ENCODE measurements at places on chromosomes 13 and 19.

- no peak for DNase-seq
These were observed 10.4 kb downstream of the EPS8L1 start for GRCh38 chr19:55085923-55086715.

DNA sequence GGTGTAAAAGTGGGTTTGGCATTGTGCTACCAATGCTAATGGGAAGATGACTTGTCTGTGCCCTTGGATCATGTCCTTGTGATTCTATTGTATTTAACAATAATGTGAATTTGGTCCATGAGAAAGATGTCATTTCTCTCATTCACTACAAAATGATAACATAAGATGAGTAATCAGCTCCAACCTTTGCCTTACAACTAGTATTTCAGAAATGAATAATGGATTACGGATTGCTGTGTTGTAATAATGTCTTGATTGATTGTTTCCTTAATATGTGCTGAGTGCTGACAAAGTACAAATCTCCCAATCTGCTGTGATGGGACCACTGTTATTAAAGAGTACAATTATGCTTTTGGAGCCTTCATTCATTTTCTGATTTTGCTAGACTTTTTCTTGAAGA is 375.0 kb downstream of the PCDH9 start:
- DNase-seq = no peak

- DNase-seq = no peak
These were observed 1.7 kb downstream of the SELENOW start for GRCh38 chr19:47780215-47780551.

DNA sequence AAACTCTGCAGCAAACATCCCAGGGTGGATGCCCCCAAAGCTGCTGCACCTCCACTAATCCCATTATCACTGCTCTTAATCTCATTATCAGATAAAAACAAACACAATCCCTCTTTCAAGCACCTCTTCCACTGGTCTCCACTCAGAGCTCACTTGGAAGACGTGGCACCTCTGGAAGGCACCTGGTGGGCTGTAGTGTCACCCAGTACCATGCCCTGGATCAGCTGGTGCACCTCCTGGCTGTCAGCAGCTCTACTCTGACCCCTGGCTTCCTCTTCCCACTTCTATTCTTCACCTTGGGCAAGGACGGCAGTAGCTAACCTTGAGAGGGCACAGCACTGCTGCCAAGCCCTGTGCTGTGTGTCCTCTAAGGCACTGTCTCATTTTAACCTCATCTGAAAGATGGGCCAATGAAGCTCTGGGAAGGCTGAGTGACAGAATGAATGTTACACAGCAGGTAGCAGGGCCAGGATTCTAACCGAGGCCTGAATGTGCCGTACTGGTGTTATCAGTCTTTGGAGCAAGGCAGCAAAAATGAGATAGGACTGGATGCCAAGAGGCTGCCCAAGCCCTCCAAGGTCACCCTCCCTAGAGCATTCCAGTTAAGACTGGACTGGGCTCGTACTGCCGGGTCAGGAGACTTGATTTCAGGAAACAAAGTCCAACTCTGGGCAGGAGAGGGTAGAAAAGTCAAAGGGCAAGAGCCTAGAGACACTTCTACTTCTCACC is 7.4 kb downstream of the BRD4 start:
- DNase-seq = no peak

DNA sequence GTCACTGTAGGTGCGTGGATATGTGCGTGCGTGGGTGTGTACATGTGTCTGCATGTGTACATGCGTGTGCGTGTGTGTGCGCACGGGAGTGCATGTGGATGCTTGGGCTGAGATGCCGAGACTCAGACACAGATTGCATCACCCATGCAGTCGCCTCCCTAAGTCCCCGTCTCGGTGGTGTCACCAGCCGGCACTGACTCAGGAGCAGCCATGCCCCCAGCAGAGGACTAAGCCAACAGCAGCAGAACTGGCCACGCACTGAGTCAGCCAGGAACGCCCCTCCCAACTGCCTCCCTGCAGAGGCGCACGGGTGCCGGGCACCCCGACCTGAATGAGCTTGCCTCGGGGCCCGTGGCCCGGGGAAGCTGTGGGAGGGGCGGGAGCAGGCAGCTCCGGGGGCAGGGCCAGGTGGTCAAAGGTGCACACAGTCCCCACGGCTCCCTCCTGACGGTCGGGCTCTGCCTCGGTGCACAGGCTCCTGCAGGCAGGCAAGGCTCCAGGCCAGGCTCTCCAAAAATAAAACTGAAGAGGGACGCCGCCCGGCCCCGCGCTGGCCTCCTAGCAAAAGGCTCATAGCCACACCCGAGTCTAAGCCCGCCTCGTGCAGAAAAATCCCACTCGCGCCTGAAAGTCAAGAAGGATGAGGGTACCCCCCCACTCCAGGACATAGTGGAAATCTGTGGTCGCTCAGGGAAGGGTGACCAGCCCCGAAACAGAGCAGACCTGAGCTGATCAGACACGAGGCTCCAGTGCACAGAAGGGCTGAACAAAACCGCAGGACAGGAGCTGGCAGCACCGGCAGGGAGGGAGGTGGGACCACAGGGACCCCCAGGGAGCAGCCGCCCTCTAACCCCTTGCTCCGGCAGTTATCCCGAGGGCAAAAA is 49.2 kb downstream of the GADD45B start:
- no peak for DNase-seq

GRCh38 chr13:48733739-48734335 is 80.1 kb downstream of the CYSLTR2 start:
- DNase-seq = no peak

- DNase-seq = no peak
These were observed 281.0 kb downstream of the ATP8A2 start for GRCh38 chr13:25652764-25653163.

- peak; percentile 61 for DNase-seq
These were observed 40.3 kb upstream of the USPL1 start for GRCh38 chr13:30577401-30577852.

- no peak for DNase-seq
These were observed 255.2 kb downstream of the PCDH9 start for GRCh38 chr13:66974889-66975288.

- no peak for DNase-seq
These were observed 674 bp upstream of the FBXL12 start for GRCh38 chr19:9819596-9819909.

GRCh38 chr13:100976993-100977392 is 302.4 kb upstream of the TMTC4 start:
- no peak for DNase-seq

GRCh38 chr13:41039746-41040145 is 20.6 kb upstream of the ELF1 start:
- DNase-seq = no peak

GRCh38 chr19:35558400-35559280 is 4.8 kb downstream of the ATP4A start:
- DNase-seq = no peak

GRCh38 chr13:91904005-91904404 is 505.6 kb downstream of the GPC5 start:
- no peak for DNase-seq

DNA sequence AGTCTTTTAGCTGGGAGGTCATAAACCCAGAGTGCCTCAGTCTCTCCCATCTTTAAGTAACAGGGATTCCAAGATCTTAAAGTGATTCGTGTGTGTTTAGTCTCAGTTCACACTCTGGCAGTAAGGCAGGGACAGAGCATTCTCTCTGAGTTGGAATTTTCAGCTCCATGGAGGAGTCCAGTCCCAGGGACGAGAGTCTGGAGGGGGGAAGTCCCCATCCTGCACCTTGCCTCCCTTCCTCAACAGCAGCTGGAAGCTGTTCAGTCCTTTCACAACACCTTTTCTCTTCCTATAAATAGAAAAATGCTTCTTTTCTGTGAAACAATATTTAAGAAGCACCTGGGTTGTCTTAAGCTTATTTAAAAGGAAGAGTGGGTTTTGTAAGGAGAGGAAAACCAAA is 82.0 kb downstream of the KLF5 start:
- no peak for DNase-seq

DNA sequence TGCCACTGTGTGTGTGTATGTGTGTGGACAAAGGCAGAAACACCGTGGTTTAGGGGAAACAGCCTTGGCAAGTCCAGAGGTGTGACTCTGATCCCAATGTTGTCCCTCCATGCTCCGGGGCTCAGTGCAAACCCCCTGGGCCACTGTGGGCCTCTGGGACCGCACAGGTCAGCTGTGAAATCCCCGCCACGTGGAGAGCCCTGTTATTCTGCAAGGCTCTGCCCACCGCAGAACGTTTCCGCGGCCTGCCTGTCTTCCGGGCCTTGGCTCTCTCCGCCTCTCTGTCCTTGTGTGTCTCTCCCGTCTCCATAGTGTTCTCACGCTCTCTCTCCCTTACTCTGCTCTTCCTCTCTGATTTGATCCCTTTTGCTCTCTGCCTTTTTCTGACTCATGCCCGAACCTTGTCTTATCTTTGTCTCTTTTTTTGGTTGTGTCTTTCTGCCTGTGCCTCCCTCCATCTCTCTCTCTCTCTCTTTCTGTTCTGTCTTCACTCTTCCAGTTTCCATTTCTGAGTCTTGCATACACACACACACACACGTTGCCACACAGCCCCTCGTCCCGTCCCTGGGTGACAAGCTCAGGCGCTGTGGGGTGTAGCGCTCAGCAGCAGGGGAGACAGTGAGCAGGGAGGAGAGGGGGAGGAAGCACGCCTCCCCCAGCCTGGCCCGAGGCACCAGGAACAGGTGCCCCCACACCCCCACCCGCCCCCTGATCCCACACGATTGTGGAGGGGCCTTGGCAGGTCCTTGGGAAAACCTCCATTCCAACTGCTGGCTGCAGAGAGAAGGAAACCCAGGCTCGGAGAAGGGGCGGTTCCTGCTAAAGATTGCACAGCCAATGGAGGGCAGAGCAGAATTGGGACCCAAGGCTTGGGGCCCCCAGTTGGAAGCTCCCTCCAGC is 3.0 kb downstream of the TTYH1 start:
- no peak for DNase-seq

GRCh38 chr13:30465593-30466357 is at the start of gene HMGB1:
Gene HMGB1 (minus strand): TSS chr13:30465936. CDS start chr13:30463680, 2,256 bp downstream.
- DNase-seq = peak; percentile 97

DNA sequence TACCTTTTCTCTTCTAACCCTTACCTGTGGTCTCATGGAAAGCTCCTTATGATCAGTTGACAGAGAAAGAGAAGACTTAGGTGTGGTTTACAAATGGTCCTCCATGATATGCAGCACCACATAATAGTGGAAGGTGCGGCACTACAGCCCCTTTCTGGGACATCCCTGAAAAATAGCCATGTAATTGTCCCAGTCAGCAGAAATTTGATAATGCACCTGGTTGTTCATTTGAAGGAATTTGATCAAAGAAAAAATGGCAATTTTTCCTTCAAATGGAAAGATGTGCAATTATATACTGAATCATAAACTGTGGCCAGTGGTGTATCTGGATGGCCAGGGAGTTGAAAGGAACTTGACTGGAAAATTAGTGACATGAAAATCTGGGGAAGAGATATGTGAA is 293.6 kb upstream of the PCDH20 start:
- DNase-seq = no peak

- DNase-seq = no peak
These were observed 165.5 kb upstream of the KLF12 start for GRCh38 chr13:74299721-74300120.

GRCh38 chr13:66009241-66009640 is 1220.9 kb downstream of the PCDH9 start:
- no peak for DNase-seq

DNA sequence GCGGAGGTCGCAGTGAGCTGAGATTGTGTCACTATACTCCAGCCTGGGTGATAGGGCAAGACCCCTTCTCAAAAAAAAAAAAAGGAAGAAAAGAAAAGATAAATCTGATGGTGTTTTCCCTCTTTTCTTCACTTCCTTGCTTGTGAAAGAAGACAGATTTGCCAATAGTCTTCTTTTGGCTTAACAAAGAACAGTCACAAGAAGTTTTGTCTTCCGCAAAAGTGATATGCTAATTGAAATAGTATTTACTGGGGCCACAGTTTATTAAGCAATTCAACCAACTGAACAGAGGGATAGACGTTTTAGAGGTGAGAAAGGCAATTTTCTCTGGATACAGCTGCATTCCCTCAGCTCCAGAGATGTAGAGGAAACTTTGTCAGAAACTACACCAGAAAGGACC is 22.9 kb upstream of the PLAUR start:
- DNase-seq = no peak

DNA sequence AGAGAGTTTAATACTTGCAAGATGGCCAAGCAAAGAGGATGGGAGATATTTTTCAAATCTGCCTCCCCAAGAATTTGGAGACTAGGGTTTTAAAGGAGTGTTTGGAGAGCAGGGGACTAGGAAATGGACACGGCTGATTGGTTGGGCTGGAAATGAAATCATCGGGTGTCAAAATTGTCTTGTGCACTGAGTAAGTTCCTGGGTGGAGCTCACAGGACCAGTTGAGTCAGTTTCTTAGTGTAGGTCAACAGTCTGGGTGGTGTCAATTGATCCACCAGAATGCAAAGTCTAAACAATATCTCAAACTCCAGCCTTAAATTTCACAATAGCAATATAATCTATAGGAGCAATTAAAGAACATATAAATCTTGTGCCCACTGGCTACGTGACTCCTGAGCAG is 23.0 kb upstream of the CEACAM4 start:
- DNase-seq = no peak

- no peak for DNase-seq
These were observed 141.7 kb downstream of the EFNB2 start for GRCh38 chr13:106393776-106394175.

- no peak for DNase-seq
These were observed 19.6 kb upstream of the QTRT1 start for GRCh38 chr19:10681658-10682057.

GRCh38 chr19:14394167-14394566 is 12.9 kb downstream of the ADGRE5 start:
- no peak for DNase-seq

- DNase-seq = no peak
These were observed 1486.8 kb downstream of the EFNB2 start for GRCh38 chr13:105048677-105049076.

GRCh38 chr19:17687857-17688784 is at the start of gene UNC13A:
Gene UNC13A (minus strand): TSS chr19:17688354. CDS start chr19:17688199, 155 bp downstream.
- peak; percentile 56 for DNase-seq

DNA sequence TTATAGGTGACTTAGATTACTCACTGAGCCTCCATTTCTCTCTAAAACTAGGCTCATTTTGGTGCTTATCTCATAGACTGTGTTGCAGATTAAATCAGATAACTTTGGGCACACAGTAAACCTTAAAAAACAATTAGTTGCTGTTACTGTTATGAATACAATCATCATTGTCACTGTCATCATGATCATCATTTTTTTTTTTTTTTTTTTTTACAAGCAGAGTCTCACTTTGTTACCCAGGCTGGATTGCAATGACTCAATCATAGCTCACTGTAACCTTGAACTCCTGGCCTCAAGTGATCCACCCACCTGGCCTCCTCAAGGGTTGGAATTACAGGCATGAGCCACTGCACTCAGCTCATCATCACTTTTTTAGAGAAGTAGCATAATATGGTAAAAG is 60.0 kb downstream of the VWA8 start:
- DNase-seq = no peak

GRCh38 chr13:112637017-112637801 is 49.3 kb upstream of the TUBGCP3 start:
- no peak for DNase-seq

DNA sequence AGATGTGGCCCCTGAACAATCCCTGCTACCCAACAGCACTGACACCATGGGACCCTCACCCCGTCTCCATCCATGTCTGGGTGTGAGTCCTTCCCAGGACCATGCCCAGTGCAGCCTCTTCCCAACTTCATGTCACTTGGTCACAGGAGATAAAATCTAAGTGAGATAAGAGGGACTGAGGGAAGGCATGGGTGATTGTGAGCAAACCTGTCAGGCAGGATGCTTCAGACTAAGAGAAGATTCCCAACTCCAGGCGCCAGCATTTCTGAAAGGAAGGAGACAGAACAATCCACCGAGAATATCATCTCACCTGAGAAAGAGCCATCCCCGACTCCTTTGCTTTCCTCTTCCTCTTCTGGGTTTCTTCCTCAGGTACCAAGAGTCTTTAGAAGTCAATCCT is 7.5 kb downstream of the ZNF320 start:
- DNase-seq = no peak

GRCh38 chr19:11252665-11253355 is 9.5 kb downstream of the DOCK6 start:
- DNase-seq = no peak
